ENCODE measurements at places on chromosomes 2 and 18.
A peak's percentile ranks its signal among the peaks of the same experiment; 100 is the strongest.

- DNase-seq: no peak
Observed at GRCh38 chr2:163887182-163887581, 151.4 kb upstream of the FIGN start.

- DNase-seq: no peak
Observed at GRCh38 chr2:71614976-71615766, 161.8 kb downstream of the DYSF start.

GRCh38 chr2:156702541-156702940 lies 266.4 kb downstream of the GPD2 start:
- no peak for DNase-seq

DNA sequence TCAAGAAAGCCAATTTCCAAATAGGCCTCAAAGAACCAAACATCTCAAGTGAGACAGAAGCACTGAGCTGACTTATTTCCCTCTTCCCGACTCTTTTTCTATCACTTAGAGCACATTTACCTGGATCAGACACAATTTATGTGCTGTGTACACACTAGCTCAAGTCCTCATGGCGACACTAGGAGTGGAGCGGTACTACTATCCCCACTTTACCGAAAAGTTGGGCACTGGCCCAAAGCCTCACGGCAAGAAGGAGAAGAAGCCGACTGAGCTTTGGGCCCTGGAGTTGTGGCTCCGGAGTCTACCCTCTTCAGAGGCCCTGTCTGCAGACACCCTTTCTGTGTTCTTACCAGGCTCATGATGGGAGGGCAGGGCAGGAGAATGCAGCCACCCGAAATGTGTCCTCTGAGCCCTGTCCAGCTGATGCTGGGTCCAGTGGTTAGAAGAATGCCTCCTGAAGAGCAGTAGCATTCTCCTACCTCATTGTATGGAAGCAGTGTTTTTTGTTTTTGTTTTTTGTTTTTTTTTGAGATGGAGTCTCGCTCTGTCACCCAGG lies 91.7 kb upstream of the CNGA3 start:
- no peak for DNase-seq

- no peak for DNase-seq
Observed at GRCh38 chr2:215370112-215370965, 58.5 kb downstream of the ATIC start.

DNA sequence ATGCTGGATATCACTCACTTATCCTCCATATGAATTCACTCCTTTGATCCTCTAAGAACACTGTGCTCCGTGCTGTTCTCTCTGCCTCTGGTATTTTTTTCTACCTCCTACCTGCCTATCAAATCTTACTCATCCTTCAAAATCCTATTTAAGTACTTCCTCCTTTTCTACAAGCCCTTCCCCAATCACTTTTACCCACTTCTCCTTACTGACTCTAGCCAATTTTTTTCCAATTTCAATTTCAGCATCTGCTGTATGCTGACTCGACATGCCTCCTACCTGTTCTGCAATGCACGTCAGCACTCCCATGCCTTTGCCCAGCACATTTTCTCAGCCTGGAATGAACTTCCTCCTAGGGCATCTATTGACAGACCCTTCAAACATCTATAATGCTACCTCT lies 37.3 kb upstream of the LNPK start:
- no peak for DNase-seq

- DNase-seq: no peak
Observed at GRCh38 chr18:74183130-74183529, 34.8 kb downstream of the TIMM21 start.

DNA sequence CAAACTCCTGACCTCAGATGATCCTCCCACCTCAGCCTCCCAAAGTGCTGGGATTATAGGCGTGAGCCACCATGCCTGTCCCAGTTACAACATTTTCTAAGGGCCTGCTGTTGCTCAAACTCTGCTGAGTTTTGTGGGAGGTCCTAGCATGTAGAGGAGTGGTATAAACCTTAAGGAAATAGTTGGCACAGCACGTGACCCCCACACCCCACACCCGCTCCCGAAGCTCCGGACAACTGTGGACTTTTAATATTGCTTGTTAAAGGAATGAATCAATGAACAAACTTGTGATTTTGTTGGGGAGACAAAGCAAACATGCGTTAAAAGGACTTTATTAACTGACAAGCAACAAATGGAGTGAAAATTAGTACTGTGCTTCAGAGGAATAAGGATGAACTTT lies 137.8 kb upstream of the GATA6 start:
- DNase-seq: no peak

GRCh38 chr18:21735452-21736015 lies 5.1 kb upstream of the MIB1 start:
- peak; percentile 69 for DNase-seq
